Stimulated activated CD4-positive, alpha-beta T cell treated with anti-CD3 and anti-CD28 coated beads, Interleukin-15, amount 100 ng/mL, for 1 hour (primary cell): ENCODE measurements at places on chromosomes 16 and 17.

- no peak for DNase-seq
Measured at GRCh38 chr16:24853830-24854229, 8.1 kb downstream of the SLC5A11 start.

- DNase-seq = no peak
Measured at GRCh38 chr17:48551596-48552465, 6.9 kb upstream of the HOXB2 start.

- no peak for DNase-seq
Measured at GRCh38 chr16:85678016-85678415, 10.7 kb downstream of the GINS2 start.

GRCh38 chr17:50920041-50920410 lies 53.9 kb upstream of the TOB1 start:
- DNase-seq = no peak

DNA sequence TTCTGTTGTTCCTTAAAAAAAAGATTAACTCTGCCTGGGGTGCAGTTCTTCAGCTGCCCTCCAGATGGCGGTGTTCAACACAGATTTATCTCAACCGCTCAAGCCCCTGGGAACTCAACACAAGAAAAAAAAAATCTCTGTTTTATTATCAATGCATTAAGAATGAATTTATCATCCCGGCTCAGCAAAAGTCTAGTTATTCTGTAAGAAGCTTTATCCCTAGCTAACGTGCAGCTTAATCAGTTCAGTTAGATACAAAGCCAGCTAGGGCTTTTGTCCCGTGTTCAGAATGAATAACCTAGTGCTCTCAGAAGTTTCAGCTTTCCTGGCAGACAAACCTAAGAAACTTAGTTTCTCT lies 475.9 kb upstream of the CCL2 start:
- no peak for DNase-seq

GRCh38 chr16:15857724-15858560 lies 1.1 kb upstream of the MYH11 start:
- DNase-seq = no peak

- no peak for DNase-seq
Measured at GRCh38 chr17:19470530-19471261, 59.7 kb downstream of the RNF112 start.

DNA sequence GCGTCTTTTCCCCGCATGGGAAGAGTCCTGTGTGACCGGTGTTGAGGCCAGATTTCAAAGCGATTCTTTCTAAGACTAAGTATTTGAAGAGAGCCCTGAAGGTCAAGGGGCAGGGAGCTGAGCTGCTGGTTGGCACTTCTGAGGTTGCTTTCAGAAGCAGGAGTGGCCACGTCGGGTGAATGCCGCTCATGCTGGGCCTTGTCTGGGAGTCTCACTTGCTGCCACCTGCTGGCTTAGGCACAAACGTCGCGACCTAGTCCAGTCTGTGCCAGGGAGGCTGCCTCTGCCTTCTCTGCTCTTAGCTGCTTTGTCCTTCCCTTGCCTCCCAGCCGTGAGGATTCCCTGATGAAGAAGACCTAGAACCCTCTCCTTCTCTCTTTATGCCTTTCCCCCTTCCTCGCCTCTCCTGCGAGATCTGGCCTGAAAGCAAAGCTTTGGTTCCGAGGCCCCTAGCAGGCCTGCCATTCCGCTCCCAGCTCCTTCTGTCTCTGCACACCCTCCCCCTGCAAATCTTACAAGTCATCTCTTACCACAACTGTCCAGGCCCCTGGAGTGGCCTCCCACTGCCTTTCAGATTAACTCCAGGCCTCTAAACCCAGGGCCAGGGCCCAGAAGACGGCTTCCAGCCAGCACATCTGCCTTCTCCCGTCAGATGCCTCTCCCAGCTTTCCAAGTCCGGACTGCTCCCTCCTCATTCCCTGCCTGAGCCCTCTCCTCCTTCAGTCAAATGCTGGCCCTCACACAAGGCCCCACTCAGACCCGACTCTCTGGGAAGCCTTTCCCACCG lies 11.4 kb downstream of the CTNS start:
- DNase-seq = peak; percentile 20

DNA sequence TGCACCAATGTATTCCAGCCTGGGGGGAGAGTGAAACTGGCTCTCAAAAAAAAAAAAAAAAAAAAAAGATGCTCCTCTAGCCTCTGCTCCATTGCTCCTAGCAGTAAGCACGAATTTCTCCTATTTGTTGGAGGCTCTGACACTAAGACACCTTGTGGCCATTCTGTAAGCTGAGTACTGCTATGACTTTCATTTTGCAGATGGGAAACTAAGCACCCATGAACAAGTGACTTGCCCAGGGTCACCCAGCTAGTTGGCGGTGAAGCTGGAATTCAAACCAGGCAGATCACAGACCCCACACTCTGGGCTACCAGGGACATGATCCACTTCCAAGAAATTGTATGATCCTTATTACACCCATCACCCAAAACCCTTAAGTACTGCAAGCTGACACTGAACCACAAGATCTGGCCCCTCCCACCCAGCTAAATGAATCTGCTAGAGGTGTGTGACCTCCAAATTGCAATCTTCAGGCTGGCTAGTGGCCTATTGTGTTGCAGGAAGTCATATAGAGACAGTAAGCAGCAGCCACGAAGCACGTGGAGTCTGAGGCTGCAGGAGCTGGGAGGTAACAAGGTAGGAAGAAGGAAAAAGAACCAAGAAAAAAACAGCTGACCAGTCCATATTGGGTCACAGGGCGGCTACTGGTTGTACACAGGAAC lies 209.4 kb downstream of the XYLT1 start:
- no peak for DNase-seq

- DNase-seq = no peak
Measured at GRCh38 chr16:83842291-83842690, 34.5 kb downstream of the HSBP1 start.

- DNase-seq = peak; percentile 29
Measured at GRCh38 chr17:82105882-82106687, 8.0 kb upstream of the FASN start.

DNA sequence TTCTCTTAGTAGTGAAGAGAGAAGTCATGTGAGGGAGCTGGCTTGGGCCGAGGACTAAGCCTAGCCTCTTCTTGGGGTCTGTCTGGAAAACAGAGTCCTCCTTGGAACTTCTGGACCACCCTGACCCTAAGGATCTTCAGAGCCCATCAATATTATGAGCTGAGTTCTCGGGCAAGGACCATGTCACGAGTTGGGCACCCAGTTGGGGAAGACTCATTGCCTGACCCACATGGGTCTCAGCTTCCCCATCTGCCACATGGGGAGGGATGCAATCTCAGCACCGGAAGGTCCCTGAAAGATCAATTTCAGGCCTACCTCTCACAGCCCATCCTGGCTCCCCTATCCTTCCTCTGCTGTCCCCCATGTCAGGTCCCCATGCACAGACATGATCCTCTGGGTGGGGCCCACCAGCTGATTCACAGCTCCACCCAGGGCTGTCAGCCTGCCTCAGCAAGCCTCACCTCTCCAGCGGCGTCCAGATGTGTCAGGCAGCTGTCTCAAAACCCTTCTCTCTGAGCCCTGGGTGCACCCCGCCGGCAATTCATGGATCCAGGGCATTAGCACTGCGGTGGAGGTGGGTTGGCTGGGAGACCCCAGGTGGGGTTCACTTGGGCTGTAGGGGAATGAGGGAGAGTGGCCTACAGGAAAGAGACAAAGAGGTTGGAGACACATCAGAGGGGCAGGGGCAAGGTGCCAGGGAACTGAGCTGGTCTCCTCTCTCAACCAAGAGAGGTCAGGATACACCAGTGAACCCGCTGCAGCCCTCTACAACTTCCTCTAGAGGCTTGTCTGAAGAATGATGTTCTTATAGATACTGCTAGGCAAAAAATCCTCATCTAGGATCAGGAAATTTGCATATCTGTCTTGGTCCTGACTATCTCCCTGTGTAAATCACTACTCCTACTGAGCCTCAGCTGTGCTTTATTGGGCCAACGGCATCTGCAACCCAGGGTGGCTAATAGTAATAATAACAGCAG lies 1.8 kb downstream of the NLRP1 start:
- no peak for DNase-seq

GRCh38 chr16:8251298-8251697 lies 339.0 kb downstream of the TMEM114 start:
- no peak for DNase-seq

DNA sequence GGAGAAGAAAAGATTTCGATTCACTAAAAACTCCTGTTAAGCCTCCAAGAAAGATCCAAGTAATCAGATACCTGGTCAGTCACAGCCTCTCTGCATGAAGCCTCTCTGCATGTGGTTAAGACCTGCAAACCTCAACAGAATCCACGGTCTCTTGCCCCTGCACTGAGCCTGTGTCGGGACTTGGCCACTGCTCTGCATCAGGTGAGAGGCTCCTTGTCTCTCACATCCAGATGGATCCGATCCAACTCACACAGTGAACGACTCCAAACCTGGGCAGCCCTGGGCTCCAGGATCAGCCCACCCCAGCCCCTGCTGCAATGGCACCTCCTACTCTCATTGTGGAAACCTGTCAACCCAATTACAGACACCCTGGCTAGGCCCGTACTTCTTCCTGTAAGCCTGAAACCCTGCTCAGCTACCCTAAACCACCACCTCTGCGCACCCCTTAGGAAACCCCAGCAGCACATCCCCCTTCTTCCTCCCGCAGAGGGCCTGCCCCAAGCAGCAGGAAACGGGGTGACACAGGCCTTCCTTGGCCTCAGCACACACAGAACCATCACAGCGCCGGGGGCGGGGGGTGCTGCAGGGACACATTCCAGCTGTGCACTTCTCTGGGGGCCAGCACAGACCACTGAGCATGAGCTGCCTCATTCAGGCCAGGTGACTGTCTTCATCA lies 129.5 kb downstream of the ANKRD11 start:
- DNase-seq = peak; percentile 49

DNA sequence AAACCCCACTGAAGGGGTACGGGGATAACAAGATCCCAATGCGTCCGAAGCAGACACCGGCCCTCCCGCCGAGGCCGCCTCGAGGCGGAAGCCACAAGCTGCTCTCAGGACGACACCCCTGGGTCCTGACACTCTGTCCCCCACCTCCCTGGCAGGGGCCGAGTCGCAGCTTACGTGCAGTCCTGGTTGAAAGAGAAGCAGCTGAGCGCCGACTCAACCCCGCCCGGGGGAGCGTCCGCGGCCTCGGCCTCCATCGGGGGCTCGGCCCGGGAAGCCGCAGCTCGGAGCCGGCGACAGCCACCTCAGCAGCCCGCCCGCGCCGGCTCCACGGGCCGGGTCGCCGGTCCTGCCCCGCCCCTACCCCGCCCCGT lies at the start of gene WIPI1:
TSS of gene WIPI1 (minus strand) at position 329 of the 371 bp plus-strand sequence. CDS start at position 254, 75 bp downstream.
- no peak for DNase-seq

- DNase-seq = no peak
Measured at GRCh38 chr17:77343031-77343800, 202.4 kb downstream of the SEC14L1 start.

GRCh38 chr16:73771196-73772064 lies 525.2 kb upstream of the PSMD7 start:
- DNase-seq = no peak

- no peak for DNase-seq
Measured at GRCh38 chr17:60106340-60107059, 27.8 kb upstream of the HEATR6 start.

DNA sequence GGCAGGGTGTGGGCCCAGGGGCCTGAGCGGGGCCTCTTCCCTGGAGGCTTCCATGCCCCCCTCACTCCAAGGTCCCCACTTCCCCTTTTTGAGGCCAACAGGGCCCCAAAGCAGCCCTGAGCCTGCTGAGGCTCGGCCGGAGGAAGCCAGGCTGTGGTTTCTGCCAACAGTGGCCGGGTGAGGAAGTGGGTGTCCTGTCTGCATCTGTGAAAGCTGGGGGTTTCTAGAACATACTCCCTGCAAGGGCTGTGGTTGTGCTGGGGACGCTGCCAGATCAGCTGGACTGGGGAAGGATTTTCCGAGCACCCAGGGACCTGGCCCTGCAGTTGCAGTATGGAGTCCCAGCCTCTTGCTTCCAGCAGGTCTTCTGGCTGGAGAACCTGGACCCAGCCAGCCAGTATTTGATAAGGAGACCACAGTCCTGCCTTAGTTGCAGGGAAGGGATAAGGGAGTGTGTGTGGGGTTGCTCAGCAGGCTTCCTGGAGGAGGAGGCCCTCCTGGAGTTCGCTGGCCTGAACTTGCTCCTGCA lies 15.7 kb downstream of the ADCY7 start:
- peak; percentile 40 for DNase-seq
